ENCODE measurements at places on chromosomes 5 and 9. TPM values are rescaled to one million over a fixed set of nuclear protein-coding genes. Genes with fewer than 3 reads are reported as not detected.

Gene ZFP2
- total RNA-seq = 3.1 TPM

Gene SH3TC2
- total RNA-seq = 1.0 TPM

Gene EIF4E1B
- 0.47 TPM for total RNA-seq

Gene PSMD5
- total RNA-seq = 28.6 TPM

Gene BTNL8
- not detected for total RNA-seq

Gene RANBP17
- total RNA-seq = 3.5 TPM

All from motor neuron (in vitro differentiated cells).